ENCODE measurements at places on chromosomes 2 and 18.

DNA sequence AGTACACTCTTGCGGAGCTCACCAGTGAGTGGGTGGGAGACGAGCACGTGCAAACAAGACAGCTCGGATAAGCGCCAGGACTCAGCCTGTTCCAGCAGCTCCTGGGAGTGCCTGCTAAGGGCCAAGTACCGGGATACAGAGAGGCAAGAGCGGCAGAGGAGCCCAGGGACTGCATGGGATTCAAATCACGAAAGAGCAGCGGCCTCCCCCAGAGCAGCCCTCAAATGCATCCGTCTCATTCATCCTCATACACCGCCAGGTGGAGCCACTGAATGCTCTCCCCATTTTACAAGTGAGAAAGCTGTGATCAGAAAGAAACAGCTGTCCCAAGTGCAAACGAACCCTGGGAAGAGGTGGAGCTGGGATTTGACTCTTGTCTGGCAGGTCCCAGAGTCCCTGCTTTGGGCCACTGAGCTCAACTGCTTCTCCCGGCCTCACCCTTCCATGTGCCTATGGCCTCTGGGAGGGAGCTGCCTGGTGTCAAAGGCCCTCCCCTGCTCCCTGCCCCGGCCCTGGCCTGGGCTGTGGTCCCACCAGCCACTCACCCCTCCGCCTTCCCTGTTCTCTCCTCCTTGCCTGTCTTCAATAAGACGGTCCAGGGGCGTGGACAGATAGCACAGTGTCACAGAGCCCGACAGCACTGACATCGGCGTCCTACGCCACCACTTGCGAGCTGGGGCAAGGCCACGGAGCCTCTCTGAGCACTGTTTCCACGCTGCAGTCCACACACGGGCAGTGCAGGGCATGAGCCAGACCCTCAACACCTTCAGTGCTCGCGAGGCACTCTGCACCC, 72.8 kb upstream of the TAF1B start:
- DNase-seq = peak; percentile 72

DNA sequence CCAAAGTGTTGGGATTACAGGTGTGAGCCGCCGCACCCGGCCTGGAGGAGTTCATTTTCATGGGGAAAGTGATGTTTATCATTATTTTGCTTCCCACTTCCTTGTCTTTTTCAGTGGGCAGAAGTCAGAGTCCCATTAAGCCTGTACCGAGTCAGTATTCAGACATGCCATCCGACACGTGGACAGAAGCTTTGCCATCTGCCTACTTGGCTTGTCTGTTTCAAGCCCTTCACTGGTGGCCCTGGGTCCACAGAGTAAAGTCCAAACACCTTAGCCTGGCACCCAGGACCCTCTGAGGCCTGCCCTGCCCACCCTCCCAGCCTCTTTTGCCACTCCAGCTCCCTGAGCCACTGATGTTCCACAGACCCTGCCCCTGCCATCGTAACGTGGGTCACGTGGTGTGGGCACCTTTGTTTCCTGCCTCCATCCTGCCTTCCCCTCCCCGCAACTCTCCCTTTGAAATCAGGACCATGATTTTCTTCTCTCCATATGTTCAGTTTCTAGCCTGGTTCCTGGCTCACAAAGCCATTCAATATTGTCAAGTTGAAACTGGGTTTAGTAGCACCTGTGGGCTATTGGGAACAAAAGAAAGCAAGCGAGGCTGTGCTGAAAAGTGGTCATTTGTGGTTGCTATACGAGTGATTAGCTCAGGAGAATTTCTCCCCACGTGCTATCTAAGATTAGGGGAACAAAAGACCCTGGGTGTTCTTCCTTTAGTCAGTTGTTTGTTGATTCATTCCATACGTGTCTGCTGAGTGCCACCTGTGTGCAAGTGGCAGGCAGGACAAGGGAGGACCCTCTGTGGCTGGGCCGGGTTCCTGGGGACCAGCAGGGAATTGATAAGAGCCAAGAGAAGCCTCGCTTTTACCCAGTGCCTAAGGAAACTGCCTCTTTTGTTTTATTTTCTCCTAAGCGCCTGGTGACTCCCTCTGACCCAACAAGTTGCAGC, 5.1 kb upstream of the ODC1 start:
- DNase-seq = no peak

GRCh38 chr2:16201848-16202247, 261.5 kb downstream of the MYCN start:
- no peak for DNase-seq

DNA sequence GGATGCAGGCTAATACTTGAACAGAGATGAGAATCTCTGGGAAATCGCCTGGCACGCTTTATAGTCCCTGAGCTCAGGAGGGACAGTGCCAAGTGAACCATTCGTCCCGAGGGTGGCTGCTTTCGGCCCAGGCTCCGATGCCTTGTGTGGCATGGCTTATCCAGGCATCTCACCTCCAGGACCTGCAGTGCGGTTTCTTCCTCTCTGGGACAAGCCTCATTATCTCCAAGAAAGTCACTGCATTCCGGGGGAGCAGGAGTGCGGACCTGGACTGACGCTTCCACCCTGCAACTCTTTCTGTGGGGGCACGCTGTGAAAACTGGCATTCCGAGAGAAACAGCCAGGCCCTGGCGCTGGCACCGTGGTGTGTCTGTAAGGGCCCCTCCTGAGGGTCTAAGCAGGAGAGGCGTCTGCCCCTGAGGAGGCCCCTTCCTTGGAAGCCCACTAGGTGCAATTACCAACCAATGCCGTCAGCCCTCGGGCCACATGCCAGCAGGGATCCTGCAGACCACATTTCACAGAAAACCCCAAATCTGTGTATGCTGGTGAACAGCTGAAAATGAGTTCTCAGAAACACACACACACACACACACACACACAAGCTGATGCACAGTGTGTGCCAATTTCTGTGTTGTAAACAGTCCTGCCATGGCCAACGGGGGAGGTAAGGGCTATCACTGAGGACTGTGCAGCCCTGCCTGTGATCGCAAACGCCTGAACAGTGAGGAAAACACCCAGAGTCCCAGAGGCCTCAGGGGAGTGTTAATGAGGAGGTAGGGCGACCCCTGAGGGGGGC, 351.9 kb upstream of the SALL3 start:
- DNase-seq = no peak

GRCh38 chr18:11125492-11126315, 23.7 kb downstream of the PIEZO2 start:
- DNase-seq = no peak

DNA sequence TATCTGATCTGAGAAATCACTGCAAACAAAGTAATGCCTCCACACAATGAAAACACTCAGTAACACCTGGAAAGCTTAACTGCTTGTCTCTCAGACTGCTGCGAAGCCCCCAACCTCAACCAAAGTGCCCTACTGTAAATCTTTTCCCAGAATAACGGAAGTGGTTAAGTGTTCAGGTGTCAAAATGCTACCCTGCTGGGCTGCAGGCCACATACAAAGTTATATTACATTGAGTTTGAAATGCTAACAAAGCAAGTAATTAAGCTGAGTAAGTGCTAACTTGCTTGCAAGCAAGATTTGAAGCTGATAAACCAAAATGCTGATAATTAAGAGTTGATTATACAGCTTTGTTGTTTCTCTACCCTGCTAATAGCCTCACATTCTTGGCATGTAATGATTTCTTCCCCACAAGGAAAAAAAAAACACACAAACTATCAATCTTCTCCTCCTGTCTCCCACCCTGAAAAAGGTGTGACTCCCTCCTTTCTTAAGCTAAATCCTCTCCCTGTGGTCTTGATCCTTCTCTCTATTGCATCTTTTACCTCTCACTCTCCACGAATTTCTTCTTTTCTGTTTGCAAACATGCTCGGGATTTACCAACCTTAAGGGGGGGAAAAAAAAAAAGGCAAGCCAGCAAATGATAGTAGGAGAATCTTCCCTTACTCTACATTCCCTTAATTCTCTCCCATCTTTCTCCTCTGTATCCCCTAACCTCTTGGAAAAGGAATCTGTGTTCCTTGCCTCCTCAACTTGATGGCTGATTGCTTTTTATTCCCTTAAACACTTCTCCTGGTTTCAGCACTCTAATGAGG, 266.8 kb upstream of the SIX3 start:
- DNase-seq = no peak

DNA sequence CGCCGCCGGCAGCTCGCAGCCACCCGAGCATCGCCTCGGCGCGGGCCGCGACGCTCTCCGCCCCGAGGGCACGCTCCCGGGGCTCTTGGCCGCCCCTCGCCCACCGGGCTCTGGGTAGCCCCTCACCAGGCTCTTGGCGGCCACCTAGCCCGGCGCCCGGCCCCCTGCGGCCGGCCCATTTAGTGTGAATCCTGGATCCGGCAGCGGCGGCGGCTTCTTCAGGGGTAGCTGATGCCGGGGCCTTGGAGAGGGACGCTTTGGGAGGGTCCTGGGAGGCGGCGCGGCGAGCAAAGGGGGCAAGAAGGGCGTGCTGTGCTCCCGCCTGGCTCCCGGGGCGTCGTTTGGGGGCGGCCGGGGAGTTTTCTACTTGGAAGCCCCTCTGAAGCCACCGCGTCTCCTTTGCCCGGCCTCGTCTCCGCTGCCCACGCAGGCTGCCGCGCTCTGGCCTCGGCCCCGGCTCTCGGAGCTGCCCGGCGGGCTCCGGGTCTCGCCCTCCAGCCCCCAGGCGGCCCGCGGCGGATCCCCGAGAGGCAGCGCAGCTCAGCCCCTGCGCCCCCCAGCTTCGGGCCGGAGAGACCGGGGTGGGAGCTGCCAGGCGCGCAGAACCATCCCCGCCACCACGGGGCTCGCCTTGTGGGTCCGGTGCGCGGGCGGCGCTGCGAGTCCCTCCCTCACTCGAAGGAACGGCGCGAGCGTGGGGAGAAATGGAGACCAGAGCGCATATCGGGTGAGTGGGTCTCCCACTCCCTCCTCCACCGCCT, 509 bp downstream of the PIEZO2 start:
- DNase-seq = no peak

GRCh38 chr2:238722181-238722580, 125.7 kb upstream of the TWIST2 start:
- no peak for DNase-seq

DNA sequence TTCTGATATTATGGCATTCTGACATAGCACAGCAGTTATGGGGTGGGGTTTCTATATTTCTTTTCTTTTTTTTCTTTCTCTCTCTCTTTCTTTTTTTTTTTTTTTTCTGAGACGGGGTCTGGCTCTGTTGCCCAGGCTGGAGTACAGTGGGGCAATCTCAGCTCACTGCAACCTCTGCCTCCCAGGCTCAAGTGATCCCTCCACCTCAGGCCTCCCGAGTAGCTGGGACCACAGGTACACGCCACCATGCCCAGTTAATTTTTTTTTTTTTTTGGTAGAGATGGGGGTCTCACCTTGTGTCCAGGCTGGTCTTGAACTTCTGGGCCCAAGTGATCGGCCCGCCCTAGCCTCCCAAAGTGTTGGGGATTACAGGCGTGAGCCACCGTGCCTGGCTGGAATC, 7.5 kb upstream of the FAM98A start:
- DNase-seq = no peak

DNA sequence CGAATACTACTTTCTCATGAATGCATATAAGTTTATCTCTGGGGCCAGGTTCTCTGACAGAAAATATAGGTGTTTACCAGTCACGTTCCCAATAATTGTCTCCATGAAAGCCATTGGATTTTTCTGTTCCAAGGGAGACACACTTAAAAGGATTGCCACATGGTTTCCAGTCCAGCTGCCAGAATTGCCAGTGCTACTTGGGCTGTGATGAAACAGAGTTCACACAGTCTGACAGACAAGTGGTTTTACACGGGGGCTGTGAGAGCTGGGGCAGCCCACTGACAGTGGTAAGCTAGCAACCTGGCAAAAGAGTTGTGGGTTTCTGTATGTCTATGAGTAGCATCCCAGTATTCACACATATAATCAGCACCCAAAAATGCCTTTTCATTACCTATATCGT, 27.7 kb upstream of the ATRAID start:
- DNase-seq = no peak

DNA sequence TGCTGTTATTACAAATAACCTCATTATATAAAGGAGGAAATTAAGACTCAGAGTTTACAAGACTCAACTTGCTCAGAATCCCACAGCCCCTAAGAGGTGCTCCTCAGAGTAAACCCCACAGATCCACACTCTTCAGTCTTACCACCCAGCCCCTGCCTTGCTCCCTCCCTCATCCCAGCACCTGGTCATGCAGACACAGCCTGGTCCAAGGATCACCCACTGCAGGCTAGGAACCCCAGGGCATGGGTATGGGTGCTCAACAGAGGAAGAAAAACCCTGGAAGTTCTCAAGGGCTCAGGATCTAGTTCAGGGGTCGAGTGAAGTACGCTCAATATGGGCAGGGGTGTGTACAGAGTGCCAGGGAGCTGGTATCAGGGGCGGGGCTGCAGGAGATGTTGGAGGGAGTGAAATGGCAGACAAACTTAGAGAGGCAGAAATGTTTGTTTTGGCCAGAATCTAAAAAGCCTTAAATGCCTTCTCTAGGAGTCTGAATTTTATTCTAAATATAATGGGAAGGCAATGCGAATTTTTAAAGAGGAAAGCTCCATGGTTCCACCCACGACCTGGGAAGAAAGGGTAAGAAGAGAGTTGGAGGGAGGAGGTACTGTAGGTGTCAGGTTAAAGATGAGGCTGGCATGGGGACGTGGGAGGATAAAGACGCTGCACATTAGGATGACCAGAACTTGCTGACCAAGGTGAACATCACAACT, 79.1 kb upstream of the MGAT4A start:
- DNase-seq = no peak

DNA sequence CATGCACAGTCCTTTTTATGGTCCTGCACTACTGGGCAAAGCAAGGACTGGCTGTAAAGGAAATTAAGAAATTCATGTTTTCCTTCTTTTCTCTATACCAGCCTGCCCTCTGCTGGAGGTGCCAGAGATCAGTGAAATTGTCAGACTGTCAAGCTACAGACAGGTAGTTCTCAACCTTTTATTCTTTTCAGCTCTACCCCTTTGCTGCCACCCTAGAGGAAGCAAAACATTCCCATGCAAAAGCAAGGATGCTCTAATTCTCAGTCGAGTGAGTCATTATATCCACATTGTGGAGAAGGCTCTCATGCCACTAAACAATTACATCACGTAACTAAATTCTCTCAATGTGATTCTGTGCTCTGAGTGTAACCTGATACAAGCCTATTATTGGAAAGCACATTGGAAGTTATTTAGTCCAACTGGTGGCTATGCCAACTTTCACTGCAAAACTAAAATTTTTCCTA, 25.0 kb upstream of the RAPGEF4 start:
- peak; percentile 11 for DNase-seq

- DNase-seq = no peak
Measured at GRCh38 chr18:75408554-75409506, 18.7 kb downstream of the SMIM21 start.

GRCh38 chr2:9970200-9971044, 18.9 kb downstream of the GRHL1 start:
- no peak for DNase-seq

DNA sequence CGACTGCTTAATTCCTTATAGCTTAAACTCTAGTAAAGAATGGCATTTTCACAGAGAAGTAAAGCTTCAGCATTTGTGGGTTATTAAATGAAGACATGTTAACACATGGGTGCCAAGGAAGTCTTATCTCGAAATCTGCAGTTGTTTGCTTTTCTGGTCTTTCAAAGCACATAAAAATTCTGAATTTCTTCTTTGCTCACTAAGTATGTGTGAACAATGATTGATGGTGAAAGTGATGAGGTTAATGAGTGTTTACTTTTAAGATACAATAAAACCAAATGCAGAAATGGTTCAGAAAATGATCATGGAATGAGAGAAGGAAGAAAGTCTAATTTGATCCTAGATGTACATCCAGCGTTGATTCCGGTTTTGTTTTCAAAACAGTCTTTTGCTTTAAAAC, 234.6 kb upstream of the RAB12 start:
- DNase-seq = no peak

Data from globus pallidus (tissue), 1 donor.